ENCODE measurements at places on chromosomes 16 and 17.
A peak's percentile ranks its signal among the peaks of the same experiment; 100 is the strongest.

- no peak for DNase-seq
Measured at GRCh38 chr16:58417600-58417999, 25.3 kb downstream of the GINS3 start.

GRCh38 chr16:7861891-7862582 is 529.4 kb downstream of the RBFOX1 start:
- no peak for DNase-seq

DNA sequence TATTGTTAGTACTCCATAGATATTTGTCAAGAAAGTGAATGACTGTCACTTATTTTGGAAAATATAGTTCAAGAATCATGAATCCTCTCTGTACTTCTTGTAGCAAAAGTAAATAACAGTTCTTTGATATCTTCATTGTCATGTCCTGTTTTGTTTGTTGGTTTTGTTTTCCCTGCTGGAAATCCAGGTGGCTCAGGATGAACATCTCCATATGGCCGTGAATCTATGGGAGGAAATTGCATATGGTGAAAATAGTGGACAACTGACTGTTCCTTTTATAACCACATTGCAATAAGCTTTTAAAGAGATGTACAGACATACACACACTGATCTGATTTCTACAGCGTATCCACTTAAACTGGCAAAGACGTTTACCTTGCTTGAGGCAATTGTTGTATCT is 637.0 kb upstream of the RBFOX1 start:
- no peak for DNase-seq

- no peak for DNase-seq
Measured at GRCh38 chr17:64055183-64056142, 35.0 kb upstream of the ICAM2 start.

- DNase-seq, result no peak
Measured at GRCh38 chr16:2501946-2502895, 11.5 kb upstream of the ATP6V0C start.

DNA sequence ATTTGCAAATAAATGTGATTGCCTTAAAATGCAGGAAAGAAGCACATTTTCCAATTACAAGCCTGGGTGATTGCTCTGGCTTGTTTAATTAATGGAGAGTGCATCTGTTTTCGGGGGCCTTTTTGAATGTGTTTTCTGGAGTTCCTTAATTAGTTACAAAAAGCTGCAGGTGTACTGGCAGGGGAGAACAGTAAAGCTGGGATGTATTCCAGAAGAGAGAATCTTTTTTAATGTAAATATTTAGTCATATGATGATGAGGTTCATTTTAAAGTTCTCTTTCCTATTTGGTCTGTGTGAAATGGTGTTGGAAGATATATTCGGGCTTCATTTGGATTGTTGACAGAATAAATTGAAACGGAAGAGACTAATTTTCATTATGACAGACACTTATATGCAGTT is 70.9 kb upstream of the N4BP1 start:
- peak; percentile 25 for DNase-seq

Measured in NCI-H1092 (cell line).